ENCODE measurements at places on chromosomes 16 and 17.

DNA sequence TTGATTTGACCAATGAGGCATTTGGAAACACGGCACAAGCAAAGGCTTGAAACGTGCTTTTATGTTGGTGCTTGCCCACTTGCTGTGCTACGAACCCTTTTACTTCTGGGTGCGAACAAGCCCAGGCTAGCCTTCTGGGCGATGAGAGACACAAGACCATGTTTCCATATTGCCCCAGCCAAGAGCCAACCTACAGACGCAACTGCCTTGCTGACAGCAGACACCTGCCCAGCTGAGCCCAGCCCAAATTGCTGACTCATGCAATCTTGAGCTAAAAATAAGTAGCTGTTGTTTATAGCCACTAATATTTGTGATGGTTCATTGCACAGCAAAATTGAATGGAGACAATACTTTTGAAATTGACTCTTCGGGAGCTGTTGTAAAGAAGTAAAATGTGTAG is 464.5 kb downstream of the WWOX start:
- no peak for DNase-seq

GRCh38 chr16:30620169-30620568 is 10.0 kb upstream of the ZNF689 start:
- DNase-seq, result no peak

DNA sequence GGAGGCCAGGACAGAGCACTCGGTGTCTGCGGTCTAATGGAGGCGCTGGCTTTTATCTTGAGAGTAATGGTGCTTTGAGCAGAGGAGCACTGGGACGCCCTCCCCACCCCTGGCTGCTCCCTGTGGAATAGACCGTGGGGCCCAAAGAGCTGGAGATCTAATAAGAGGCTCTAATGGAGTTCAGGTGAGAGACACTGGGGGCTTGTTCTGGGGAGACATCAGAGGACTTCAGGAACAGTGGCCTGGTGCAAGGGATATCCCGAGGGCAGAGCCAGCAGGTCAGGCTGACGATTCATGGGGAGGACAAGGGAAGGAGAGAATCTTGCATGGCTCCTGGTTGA is 9.5 kb upstream of the KRT19 start:
- DNase-seq, result no peak

DNA sequence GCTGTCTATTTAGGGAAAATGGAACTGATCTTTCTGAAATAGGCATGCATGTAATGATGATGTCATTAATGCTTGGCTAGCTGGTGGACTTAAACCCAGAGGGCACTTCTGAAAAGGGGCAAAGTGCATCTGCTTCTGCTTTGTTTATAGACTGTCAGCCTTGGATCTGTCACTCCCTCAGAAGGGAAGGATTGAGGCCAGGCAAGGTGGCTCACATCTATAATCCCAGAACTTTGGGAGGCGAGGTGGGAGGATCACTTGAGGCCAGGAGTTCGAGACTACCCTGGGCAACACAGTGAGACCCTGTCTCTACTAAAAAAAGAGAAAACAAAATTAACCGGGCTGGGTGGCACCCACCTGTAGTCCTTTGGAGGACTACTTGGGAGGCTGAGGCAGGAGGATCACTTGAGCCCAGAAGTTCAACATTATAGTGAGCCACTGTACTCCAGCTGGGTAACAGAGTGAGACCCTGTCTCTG is 185.5 kb downstream of the WWOX start:
- DNase-seq, result no peak

DNA sequence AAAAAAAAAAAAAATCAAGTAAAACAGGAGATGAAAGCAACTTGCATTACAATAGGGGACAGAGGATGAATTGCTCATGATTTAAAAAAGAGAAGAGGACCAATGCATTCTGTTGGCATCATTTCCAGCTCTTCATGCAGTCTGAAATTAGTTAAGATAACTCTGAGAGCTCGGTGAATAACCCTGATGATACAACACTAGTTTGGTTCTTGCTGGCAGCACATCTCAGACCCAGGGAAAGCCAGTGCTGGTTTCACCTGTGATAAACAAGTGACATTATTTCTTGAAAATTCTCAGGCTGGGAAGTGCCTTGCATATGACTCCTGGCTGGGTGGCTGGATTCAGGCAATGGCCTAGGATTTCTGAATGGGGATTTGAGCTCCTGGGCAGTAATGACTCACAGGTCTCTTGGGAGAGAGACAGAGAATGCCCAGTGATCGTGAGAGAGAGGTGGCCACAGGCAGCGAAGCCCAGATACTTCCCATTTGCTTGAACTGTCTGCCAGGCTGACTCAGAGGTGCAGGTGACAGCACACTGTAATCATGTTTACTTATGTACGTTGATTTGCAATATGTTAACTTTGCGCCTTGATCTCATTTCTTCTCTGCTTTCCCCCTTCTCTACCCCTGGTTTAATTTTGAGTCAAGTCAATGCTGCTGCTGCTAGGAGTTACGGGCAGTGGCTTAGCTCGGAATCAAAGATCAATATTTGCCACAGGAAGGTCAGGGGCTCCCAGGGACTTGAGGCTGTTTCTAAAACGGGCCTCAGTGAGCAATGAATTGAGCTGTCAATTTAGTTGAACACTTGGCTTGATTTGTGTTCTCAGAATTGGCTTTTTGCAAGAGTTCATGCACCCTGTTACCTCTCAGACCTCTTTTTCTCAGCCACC is 27.1 kb downstream of the ARSG start:
- no peak for DNase-seq

DNA sequence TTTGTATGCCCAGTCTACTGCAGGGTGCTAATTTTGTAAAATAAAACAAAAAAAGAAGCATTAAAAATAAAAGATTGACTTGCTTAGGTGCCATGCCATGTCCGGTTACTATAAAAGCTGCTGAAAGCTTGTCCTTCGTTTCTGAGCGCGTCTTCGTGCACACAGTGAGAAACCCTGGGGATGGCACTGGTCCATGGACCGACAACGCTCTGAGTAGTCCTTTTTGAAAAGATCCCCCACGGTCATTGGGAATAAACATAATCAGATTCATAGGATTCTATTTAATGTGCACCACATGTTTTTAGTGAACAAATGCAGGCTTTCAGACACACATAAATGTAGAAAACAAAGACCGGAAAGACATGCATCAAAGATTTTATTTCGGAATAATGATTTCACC is 146.3 kb downstream of the XYLT1 start:
- DNase-seq, result no peak

- DNase-seq, result no peak
Measured at GRCh38 chr16:3510416-3510815, 9.6 kb downstream of the CLUAP1 start.

DNA sequence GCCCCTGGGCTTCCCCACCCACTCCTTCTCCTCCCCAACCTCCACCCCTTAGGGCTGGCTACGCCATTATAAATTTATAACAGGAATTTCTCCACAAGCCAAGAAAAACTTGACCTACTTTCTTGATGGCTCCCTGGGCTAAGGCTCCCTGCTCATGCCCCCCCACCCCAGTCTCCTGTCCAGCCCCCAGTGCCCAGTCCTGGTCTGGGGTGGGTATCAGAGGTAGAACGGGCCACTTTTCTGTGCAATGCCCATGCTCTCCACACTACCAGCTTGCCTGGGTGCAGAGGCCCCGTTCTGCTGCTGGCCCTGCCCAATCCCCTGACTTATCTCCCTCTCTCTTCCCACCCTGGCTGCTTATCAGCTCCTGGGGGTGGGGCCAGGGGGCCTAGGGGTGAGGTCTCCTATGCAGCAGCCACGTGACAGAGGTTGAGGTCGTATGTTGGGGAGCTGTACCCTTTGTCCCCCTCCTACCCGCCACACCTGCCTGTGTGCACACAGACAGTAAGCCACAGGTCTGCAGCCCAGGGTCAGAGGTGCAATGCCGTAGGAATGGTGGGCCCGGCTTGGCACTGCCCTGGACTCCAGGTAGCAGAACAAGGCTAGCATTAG is 10.1 kb downstream of the THRA start:
- no peak for DNase-seq

GRCh38 chr17:59769887-59770286 is 62.4 kb downstream of the VMP1 start:
- DNase-seq, result no peak

DNA sequence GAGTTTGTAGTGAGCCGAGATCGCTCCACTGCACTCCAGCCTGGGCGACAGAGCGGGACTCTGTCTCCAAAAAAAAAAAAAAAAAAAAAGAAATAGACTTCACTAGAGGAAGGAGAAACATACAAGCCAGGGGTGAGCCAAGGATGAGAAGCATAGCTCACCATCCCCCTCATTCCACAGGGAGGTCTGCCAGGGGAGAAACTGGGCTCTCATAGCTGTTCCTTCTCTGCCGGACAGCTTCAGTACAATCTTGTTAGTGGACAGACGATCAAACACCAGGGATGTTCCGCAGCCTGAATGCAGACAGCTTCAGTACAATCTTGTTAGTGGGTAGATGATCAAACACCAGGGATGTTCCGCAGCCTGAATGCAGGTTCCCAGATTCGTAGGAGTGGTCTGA is 509.6 kb downstream of the CDH13 start:
- no peak for DNase-seq

GRCh38 chr17:75693500-75694481 is 26.7 kb downstream of the SAP30BP start:
- DNase-seq, result no peak

DNA sequence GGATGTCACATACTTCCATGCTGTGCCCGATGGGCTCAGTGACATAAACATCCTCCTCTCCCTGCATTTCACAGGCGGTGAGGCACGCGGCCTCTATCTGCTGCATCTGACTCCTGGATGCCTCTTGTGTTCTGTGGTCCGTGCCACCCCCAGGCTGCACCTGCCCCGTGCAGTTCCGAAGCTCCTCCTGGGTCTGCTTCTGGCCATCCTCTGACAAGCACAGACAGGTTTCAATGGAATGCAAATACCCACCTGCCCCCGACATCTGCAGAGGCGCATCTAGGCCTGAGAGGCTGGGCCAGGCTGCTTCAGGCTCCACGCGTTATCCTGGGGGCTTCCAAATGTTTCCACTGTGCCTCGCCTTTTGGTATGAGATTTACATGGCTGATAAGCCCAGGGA is 46.3 kb upstream of the DNAH17 start:
- no peak for DNase-seq

- DNase-seq, result no peak
Measured at GRCh38 chr16:67541391-67542263, 13.0 kb downstream of the RIPOR1 start.

GRCh38 chr17:8965394-8966168 is at the start of gene PIK3R5:
PIK3R5 (minus strand) TSS chr17:8965707; CDS start chr17:8911494, 54,213 bp downstream.
- DNase-seq, result peak; percentile 76

- DNase-seq, result no peak
Measured at GRCh38 chr17:35775583-35775982, 14.9 kb downstream of the C17orf50 start.

DNA sequence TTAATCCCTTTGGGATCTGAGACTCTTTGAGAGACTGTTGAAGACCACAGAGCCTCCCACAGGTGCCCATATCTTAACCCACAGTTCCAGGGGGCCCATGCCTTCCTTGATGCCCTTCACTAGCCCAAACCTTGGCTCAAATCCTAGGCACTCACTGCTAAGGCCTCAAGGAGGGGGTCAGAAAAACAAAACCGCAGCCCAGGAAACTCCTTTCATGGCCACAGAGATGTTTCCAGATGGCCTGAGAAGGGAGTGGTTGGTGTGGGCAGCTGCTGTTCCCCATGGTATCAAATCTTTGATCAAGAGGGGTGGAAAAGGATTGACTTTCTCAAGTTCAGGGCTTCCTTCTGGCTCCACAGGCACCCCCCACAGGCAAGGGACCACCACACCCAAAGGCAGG is 44.7 kb downstream of the CDH1 start:
- DNase-seq, result no peak

DNA sequence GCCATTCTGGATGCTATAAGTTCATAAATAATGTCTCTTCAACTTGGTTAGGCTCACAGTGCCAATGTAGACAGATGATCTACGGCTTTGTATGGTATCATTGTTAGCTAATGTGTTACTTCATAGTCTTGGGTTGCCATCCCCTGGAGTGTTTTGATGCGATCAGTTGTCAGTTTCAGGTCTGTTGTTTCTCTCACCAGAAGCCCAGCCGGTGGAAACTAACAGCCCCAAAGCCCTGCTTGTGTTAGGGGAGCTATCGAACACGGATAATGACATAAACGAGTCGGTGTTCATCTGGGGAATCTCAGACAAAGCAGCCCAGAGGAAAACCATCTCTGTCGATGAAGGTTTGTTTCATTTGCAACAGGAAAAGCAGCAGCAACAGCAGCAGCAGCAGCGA is 107.4 kb upstream of the ANKFN1 start:
- DNase-seq, result no peak

- peak; percentile 76 for DNase-seq
Measured at GRCh38 chr16:47142821-47143676, 696 bp downstream of the NETO2 start.

DNA sequence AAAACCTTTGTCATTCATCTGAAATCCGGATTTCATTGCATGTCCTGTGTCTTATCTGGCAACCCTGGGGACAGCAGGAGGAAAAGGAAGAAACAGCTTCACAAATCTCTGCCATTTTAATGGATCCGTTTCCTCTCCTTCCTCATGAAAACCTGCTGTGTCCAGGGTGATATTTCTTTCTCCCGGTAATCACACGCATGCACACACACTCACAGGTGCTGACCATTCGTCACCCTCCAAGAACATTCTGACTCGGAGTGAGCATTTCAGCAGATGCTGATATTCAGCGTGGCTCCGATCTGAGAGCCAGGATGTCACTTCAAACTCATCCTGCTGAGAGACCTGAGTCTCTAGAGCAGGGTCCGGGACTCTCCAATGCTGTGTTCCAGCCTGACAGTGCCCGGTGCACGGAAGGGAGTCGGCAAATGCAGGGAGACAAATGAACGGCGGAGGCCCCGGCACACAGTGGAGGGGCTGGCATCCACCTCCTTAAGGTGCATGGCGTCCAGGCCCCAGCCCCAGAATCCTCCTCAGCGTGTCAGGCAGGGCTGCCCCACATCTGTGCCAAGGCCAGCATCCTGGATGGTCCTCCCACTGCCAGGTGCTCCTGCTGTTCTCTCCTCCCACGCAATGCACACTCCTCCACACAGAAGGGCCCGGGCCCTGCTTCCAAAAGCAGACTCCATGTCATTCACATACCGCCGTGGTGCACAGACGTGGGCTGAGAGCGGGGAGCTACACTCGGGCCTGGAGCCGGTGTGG is 70.7 kb downstream of the RBFOX3 start:
- DNase-seq, result no peak

GRCh38 chr16:85346404-85347212 is 234.3 kb upstream of the CIBAR2 start:
- DNase-seq, result no peak

- no peak for DNase-seq
Measured at GRCh38 chr17:39608142-39608981, 642 bp upstream of the NEUROD2 start.

DNA sequence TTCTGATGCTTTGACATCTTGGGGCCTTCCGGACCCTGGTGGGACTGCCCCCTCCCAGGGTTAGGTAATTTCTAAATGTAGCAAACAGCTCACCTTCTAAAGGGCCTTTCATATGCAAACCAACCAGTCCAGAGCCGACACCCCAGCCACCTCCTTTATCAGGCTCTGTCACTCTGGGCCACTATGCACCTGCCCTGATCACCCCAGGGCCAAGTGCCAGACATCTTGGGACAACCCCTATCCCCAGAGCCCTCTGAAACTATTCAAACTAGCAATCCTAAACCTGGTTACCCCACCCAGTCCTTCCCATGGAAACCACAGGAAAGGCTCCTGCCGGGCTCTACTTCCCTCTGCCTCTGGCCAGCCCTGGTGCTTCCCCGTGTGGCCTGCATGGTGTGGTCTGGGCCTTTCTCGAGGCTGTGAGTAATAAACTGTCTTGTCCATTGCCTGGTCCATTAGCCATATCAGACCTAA is 91.2 kb upstream of the TNRC6C start:
- no peak for DNase-seq

- DNase-seq, result no peak
Measured at GRCh38 chr17:67164302-67164701, 80.7 kb downstream of the HELZ start.
